HTR-8/SVneo (cell line): ENCODE measurements at places on chromosomes 16 and 17.

- no peak for DNase-seq
Observed at GRCh38 chr17:44094701-44095387, 24.3 kb downstream of the G6PC3 start.

GRCh38 chr16:82917886-82918595 lies 291.3 kb downstream of the CDH13 start:
- no peak for DNase-seq

DNA sequence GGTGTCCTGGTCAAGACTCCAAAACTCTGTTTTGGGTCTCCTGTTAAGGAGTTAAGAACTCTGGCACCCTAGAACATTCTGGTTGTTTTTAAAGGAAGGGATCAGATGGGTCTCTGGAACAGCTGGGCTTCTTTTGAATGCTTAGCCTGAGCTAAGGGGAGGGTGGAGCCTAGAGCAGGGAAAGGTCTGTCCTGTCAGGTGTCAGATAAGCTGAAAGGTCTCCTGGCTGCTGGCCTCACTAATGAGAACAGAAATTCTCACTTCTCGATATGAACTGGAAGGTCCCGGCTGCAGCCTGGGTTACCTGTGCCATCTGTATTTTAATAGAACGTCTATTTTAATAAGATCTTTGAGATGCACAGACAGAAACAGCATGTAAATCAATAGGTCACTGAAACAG lies 69.0 kb downstream of the RAP1GAP2 start:
- no peak for DNase-seq

DNA sequence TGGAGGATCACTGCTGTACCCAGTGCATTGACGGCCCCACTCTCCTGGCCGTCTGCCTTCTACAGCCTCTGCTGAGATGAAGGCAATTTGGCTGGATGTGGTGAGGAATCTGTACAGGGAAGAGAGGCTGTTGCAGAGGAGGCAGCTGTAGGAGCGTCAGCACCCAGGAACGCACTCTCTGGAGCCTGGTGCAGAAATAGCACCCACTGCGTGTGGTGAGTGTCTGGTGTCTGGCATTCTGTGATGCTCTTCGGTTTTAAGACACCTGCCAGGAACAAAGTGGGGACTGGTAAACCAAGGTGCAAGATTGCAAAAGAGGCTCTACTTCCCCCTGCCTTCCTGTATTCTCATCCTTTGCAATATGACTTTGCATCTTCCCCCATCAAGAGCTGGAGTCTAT lies 187.5 kb upstream of the SDK2 start:
- no peak for DNase-seq

GRCh38 chr17:50100480-50100883 lies 5.3 kb downstream of the PDK2 start:
- no peak for DNase-seq

DNA sequence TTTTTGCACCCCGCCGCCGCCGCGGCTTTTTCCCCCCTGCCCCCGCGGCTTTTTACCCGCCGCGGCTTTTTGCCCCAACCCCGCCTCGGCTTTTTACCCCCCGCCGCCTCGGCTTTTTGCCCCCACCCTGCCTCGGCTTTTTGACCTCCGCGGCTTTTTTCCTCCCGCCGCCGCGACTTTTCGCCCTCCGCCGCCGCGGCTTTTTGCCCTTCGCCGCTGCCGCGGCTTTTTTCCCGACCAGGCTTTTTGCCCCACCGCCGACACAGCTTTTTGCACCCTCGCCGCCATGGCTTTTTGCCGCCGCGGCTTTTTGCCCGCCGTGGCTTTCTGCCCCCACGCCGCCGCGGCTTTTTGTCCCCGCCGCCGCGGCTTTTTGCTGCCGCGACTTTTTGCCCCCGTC lies 137.0 kb upstream of the TP53TG3D start:
- DNase-seq = no peak

DNA sequence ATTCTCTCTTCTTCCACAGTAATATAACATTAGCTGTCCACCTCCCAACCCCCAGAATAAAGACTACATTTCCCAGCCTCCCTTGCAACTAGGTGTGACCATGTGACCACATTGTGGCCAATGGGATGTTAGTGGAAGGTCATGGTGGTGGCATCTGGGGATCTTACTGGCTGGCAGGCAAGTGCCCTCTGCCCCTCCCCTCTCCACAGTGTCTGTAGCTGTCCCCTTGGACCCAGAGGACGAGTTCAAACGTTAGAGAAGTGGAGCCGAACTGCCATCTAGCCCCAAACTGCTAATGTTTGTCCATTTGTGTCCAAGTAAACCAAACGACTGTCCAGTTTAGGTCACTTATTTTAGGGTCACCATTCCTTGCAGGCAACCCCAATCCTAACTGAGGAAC lies 26.6 kb upstream of the KCNG4 start:
- DNase-seq = peak; percentile 69

DNA sequence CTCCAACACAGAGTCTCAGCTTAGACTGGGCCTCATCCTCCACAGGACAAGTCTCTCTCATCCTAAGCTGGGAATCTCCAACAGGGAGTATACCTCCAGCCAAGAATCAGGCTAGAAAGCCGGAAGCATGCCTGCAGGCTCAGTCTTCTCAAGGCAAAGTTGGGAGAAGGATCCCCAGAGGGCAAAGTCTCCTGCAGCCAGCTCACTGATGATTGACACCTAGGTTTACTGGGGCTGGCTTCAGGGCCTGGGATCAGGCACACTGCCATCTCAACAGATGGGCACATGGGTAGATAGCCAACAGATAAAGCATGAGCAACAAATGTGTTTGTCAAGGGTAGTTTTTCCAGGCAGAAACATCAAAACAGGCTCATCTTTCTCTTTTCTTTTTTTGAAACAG lies 56.1 kb upstream of the TOX3 start:
- no peak for DNase-seq

DNA sequence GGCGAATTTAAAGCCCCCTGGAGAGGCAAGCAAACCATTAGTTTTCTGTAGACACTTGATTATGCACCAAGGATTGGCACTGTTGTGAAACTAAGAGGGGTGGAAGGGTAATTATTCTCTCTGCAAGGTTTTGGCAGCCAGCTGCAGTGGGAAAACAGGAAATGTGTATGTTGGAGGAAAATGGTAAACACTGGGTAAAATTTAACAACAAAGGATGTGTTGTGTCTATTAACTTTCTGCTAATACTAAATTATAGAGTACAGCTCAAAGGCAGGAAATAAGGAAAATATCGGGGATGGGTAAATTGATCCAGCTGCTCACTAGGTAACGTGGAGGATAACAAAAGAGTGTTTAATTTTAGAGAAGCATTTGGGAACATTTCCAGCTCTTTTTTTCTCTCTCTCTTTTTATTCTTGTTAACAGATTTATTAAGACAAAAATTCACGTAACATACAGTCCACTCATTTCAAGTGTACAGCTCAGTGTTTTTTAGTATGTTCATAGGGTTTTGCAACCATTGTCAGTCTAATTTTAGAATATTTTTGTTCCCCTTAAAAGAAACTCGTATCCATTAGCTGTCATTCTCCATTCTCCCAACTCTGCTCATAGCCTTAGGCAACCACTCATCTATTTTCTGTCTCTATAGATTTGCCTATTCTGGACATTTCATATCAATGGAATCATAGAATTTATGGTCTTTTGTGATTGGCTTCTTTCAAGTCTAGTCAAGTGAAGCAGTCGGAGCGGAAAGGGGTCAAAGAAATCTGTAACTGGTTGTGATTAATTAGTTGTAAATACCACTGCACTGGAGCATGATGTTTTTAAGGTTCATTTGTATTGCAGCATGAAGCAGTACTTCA lies 41.8 kb downstream of the TANGO6 start:
- DNase-seq = no peak

DNA sequence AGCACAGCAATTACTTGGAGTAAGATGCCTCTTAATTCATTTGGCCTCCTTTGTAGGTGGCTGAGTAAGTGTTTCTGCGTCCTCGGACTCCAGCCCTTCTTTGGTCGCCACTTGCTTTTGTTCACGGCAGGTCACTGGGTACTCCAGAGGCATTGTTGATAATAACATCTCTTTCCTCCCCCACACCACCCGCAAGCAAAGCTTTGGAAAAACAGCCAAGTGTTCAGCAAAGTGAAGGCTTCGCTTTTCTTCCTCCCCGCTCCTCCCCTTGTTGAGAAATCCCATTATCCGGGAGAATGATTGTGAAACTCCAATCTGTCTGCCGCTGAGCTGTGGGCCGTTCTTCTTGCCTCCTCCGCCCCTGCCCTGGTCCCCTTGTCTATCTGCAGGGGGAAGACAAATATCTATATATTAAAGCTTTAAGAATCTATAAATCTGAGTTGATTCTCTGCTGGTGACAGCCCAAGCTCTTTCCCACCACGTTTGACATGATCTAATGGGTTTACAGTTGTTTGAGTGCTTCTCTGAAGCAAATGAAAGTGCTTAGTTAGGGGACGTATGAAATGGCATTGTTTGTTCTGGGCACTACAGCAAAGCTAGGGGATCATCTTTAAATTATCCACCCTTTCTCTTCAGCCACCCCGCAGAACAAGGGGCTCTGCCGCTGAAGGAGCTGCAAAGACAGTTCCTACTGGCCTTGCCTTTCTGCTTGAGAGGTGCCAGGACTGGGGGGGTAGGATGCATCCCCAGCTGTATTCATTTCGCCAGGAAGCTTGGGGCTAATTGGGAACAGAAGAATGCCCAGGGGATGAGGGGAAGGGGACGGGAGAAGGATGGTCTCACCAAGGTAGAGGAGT lies 167.1 kb downstream of the CCDC182 start:
- no peak for DNase-seq

DNA sequence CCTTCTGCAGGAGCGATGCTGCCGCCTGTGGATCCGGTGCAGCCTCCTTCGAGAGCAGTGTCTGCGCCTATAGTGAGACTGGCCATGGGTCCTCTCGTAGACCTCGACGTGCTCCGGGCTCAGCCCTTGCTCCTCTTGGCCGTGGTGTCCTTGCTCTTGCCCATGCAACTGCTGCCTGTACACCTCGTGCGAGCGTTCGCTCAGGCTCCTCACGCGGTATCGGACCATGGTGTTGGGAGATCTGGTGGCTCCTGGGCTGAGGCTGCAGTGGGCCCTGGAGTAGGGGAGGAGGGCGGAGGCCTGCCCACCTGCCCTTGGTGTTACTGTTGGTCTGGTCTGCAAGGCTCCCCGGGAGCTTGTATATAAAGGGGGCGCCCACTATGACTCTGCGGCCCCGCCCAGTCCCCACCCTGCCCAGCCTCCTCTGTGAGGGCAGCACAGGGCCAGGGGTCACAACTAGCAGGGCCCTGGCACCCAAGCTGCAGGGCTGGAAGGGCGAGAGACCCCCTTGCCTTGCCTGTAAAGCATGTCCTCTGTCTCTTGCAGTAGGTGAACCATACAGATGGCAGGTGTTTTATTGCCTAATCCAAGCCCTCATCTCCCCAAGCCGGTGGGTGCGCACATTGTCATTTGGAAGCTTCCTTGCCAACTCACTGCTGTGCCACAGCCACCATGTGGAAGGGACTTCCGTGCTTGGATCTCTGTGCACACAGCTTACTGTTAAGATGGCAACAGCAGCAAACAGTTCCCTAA lies at the start of gene PRM2:
Gene PRM2, minus strand, starts transcription at position 338 of the 753 bp plus-strand sequence. Its CDS starts 110 bp downstream, at position 228.
- DNase-seq = no peak

GRCh38 chr17:17836250-17836817 lies 452 bp downstream of the SREBF1 start:
- peak; percentile 99 for DNase-seq

DNA sequence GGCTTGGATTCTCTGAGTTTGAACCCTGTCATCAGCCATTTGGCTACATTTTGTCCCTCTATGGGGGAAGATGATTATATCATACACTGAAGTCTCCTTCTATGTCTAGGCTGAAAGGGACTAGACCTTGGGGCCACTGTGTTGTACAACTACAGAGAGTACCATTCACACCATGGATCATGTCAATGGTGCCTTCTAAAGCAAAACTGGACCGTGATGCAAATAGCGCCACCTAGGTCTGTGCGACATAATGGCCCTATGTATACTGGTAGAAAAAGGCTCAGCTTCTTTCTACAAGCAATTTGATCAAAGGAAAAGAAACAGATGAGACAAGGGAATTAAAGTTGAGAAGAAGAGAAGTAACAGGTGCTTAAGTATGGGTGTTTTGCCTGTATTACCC lies 100.7 kb downstream of the LYRM1 start:
- no peak for DNase-seq

DNA sequence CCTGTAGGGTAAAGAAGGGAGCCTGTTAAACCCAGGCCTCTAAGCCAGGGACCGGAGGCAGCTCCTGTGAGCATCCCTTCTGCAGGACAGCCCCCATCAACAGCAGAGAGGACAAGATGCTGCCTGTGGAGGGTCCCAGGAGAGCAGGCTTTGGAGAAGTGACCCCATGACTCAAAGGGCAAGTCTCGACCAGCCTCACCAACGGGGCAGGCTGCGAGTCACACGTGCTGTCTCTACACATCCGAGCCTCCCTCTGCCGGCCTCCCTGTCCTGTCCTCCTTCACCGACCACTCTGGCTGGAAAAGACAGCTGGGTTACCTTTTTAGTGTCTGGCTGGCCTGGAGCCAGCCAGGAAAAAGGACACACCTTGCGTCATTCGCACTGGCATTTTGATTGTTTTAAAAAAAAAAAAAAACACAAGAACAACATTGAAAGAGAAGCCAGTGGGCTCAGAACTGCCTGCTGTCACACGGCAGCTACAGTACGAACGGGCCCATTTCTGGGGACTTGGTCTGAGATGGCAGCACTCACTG lies 74.5 kb upstream of the RCVRN start:
- no peak for DNase-seq

DNA sequence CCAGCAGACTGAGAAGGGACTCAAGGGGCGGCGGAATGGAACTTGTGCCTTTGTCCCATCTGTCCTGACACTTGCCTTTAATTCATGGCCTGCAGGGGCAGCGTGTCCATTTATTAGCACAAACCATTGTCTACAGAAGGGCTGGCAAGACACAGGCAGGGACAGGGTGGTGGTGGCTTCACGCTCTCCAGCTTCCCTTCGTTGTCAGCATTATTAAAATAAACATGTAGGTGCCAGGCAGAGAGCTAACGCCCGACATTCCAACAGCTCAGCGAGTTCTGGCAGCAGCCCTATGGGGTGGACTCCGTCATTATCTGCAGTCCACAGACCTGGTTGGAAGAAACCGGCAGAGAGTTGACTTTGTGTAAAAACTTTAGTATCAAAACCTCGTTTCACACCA lies 16.3 kb downstream of the DNAI2 start:
- no peak for DNase-seq

DNA sequence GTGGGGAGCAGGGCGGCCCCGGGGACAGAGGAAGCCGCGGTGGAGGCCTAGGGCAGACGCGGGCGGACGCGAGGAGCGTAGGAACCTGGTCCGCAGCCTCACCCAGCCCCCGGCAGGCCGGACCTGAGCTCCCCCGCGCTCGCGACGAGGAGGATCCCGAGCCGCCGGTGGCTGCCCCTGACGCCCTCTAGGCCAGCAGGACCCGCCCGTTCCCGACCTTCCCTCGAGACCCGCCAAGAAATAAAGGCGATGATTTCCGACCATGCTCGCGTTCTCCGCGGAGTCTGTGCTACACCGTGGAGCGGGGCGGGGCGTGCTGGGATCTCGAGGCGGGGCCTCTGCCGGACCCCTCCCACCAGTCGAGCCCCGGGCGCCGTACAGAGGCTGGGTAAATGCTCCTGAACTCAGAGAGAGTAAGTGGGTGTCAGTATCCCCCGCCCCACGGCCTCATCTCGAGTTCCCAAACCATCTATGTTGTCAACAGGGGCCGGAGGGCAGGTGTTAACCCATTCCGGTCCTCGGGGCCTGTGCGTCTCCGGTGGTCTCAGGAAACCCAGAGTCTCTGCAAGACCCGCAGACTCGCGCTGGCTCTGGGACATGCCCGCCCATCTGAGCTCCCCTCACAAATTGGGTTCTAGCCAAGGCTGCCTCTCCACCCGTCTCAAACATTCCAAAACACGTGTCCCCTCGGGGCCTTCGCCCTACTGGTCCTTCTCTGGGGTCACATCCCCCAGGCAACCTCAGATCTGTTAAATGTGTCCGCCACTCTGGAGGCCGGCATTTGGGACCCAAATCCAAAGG lies 13.7 kb downstream of the SYCE1L start:
- DNase-seq = no peak

- no peak for DNase-seq
Observed at GRCh38 chr17:27256225-27257030, 37.5 kb upstream of the WSB1 start.
